ENCODE measurements at places on chromosomes 12 and 14.
A peak's percentile ranks its signal among the peaks of the same experiment; 100 is the strongest.

DNA sequence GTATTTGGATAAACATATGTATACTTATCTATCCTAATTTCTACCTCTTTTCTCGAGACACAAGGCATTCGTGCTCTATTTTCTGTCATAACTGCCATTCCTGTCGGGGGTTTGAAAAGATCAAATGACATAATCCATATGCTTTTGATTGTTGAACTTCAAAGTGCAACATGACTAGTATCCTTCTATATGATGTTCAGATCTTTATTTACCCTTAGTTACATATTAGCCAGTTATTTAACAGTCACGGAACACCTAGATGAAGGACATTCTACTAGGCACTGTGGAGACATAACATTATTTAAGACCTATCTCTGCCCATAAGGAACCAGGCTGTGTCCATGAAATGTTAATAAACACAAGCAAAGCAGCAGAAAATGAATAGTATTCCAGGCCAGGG, 11.2 kb upstream of the GRIN2B start:
- DNase-seq, result no peak

- DNase-seq, result peak; percentile 78
Observed at GRCh38 chr12:26651566-26652188, 181.3 kb downstream of the ITPR2 start.

- DNase-seq, result peak; percentile 45
Observed at GRCh38 chr14:89206389-89207031, 210.5 kb downstream of the FOXN3 start.

GRCh38 chr12:122123761-122124145, 45.2 kb downstream of the MLXIP start:
- DNase-seq, result no peak

- peak; percentile 28 for DNase-seq
Observed at GRCh38 chr12:45483571-45483970, 245.9 kb upstream of the ARID2 start.

All from AG10803 (cell line).